ENCODE measurements at places on chromosomes 6 and 20.
A peak's percentile ranks its signal among the peaks of the same experiment; 100 is the strongest.

DNA sequence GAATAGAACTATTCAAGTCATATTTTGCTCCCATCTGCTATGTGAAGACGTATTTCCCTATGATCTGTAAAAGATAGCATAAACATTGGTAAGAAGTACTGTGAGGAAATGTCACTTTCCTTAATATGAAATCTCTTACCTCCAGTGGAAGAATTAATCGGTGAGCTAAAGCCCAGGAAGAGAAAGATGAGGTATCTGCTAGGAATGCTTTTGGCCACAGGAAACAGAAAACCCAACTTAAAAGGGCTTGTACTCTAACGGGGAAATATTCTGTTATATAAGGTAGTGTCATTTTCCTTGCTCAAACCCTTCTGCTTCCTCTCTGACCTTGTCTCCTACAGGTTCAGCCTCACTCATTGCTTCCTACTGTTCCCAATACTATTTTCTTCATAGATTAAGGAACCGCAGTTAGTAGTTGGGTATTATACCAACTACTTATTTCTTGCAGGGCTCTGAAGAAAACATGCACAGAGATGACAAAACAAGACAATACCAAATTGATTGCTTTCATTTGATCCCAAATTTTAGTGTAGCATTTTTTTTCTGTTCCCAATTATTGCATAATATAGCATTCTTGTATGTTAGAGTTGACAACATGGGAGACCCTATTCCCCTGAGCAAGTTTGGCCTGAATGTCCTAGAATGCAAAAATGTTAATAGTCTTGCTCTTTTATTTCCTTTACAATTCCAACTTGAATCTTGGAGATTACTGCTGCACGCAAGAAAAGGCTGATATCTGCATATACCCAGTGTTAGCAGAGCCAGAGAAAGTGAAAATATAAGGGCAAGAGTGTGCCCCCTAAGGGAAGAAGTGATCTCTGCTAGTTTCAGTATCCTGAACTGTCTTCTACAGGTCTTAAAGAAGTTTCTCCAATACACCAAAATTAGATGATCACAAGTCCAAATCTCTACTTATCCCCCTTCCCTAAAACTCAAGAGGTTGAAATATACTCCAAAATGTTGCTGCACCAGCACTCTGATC, 65.3 kb downstream of the AFG1L start:
- no peak for DNase-seq

DNA sequence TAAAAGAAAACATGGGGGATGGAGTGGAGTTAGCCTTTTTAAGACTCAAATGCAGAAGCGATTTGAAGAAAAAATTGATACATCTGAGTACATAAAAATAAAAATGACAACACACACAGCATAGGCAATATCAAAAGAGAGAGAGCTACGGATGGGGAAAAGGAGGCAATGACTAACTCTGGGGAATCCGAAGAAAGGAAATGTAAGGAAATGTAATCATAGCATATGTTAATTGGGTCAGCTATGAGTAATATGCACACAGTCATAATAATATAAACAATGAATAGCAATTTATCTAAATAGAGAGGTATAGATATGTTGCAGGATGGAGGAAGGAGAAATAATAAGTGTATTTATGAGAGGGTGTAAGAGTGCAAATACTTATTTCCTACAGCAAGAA, 83.4 kb downstream of the NOL4L start:
- no peak for DNase-seq

GRCh38 chr20:57491373-57491772, 33.6 kb downstream of the CTCFL start:
- DNase-seq = no peak

- peak; percentile 53 for DNase-seq
Measured at GRCh38 chr6:26521600-26522391, 16.4 kb upstream of the HMGN4 start.

- DNase-seq = no peak
Measured at GRCh38 chr20:11091511-11091910, 417.7 kb upstream of the JAG1 start.

DNA sequence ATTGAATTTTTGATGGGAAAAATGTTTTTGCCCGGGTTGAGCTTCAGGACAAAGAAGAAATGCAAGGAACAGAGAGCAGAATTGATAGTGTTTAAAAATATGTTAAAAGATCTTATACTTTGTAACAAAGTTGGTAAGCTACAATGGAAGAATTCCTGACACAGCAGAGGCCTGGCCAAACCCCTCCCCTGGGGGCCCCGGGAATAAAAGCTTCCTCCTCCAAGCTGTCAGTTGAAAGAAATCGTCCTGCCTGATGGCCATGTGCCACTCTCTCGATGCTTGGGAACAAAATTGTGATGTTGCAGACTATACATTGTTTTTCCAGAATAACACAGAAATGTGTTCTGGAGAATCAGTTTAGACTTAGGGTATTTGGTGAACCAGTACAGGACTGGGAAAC, 14.2 kb upstream of the TOX2 start:
- no peak for DNase-seq

DNA sequence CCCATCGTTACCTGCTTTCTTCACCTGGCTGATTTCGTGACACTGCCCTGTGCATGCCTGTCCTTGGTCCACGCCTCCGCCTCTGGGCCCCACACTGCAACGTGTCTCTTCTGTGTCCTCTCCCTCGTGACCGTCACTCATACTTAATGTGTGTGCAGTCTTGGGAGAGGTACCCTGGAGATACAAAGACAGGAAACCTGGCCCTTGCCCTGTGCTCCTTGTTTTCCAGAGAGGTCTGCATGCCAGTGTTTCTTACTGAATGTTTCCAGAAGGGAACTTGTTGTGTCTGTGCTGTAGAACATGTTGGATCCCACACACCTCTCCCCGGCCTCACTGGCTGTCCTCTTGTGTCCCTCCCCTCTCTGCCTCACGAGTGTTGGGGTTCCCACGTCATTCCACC, 45.8 kb downstream of the SNX9 start:
- DNase-seq = no peak

GRCh38 chr6:41463062-41463930, 82.9 kb upstream of the FOXP4 start:
- DNase-seq = no peak

DNA sequence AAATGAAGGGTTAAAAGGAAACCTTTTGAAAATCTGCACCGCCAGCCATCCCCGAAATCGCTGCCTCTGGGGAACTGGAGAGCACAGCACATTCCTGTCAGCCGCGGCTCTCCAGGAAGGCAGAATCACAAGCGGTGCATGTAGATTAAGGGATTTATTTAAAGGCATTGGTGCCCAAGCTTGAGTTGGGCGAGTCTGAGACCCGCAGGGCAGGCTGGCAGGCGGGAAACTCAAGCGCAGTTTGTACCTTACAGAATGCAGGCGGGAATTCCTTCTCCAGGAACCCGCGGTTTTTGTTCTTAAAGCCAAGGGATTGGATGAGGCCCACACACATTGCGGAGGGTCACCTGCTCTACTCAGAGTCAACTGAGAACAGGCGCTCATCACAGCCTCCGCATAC, 10.8 kb downstream of the GPR31 start:
- no peak for DNase-seq

GRCh38 chr6:87366072-87366827, 21.6 kb downstream of the C6orf163 start:
- no peak for DNase-seq

All from stimulated activated CD4-positive, alpha-beta T cell treated with anti-CD3 and anti-CD28 coated beads, Interleukin-15, amount 100 ng/mL, for 1 hour (primary cell).